Renal cortical epithelial cell (primary cell): ENCODE measurements at places on chromosomes 2 and 18. TPM values are rescaled to one million over a fixed set of nuclear protein-coding genes. Genes with fewer than 3 reads are reported as not detected.
A peak's percentile ranks its signal among the peaks of the same experiment; 100 is the strongest.

- peak; percentile 83 for DNase-seq
These were observed 31.0 kb upstream of the SLC3A1 start for GRCh38 chr2:44244135-44244871.

GRCh38 chr18:54086046-54086802, 138.2 kb downstream of the MBD2 start:
- no peak for DNase-seq

DNA sequence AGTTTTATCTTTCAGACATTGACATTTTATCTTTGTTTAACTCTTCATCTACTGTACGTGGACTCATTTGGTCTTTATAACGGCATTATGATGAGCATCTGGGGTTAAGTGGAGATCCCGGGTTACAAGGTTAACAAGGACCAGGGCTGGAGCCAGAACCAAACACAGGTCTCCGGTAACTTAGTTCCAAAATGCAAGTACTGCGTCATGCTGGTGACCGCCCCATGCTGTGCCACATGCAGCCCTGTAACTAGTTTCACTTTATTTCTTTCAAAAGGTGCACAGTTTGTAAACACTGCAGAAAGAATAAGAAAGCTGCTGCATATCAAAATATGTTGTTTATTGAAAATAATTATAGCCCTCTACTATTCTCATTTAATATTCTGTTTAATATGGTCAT, 3.1 kb downstream of the SLC5A7 start:
- DNase-seq: no peak

GRCh38 chr18:26777351-26778053, 88.0 kb downstream of the AQP4 start:
- DNase-seq: no peak

GRCh38 chr2:142495141-142495540, 364.3 kb upstream of the LRP1B start:
- DNase-seq: no peak

- no peak for DNase-seq
These were observed 111.3 kb downstream of the EML6 start for GRCh38 chr2:54834721-54835120.

DNA sequence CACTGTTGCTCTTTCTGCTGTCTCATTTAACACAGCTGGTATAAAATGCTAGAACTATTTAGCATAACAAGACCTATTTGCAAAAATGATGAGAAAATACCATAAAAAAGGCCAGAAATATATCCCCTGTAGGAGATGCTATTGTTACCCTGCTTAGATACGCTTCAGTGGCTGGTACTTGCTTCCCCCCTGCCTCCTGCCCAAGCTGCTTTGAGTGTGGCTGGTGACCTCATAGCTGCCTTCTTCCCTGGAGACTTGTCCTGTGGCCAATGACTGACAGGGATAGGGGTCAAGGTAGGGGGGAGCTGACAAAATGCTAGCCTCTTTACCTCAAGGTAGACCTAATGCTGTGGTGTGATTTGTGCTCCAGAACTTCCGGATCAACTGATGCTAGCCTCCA, 150.2 kb upstream of the ZEB2 start:
- DNase-seq: no peak

DNA sequence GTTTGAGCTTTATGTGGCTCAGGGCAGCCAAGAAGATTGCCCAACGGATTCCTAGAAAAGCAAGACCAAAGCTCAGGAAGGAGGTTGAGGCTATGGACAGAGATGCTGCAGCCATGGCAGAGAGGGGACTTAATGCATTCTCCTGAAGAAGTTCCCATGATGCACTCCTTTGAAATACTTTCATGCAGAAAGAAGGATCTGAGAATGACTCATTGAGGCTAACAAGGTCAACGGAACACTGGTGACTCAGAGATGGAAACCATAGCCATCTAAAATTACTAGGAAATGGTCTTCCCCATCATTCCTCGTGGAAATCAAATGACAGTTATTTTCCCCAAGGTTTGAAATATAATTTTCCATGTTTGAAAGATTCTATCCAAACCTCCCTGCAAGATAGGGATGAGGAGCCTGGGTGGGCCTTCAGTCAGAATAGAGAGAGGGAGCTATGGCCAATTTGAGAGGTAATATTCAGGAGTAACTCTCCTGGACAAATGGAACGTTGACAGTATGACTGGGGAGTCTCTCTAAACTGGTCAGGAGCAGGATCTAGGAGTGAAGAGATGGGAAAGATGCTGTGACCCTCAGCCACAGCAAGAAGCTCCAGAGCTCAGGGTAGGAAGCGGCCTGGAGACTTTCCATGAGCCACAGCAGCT, 63.0 kb downstream of the REEP1 start:
- peak; percentile 92 for DNase-seq

ASIC4 gene
- not detected in 2 replicates for total RNA-seq

RNF144A gene
- 1.8 and 2.6 TPM in 2 replicates for total RNA-seq

DNA sequence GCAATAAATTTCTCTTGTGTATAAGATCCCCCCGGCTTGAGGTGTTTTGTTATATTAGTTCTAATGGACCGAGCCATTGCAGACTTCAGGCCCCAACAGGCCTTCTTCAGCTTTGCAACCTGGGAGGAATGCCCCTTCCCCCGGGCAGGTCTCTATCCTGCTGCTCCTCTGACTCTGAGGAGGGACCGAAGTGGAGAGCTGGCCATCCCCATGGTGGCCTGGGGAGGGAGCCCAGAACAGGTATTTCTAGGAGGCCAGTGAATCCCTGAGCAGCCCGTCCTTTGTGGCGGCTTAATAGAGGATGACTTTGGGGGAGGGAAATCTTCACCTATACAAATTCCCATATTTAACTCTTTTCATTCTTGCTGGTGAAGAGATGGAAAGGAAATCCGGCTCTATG, 715.8 kb upstream of the SOX11 start:
- DNase-seq: no peak

DNA sequence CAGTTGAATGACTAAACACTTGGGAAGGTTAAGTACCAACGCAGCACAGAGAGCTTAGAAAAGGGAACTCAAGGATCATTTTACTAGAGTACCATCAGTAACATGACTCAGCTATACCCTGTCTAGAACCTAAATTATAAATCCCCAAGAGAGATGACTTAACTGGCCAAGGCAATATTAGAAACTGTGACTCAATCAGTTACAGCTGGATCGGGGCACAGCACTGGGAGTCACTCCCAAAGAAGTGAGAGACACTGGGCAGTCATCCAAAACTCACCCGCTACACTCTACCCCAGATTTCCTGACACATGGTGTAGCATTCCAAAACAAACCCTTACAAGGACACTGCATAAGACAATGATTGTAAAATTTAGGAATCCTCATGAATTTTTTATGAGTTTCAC, 17.7 kb downstream of the IWS1 start:
- peak; percentile 97 for DNase-seq

- DNase-seq: peak; percentile 77
These were observed 95.6 kb upstream of the PDE1A start for GRCh38 chr2:182522405-182522896.

DNA sequence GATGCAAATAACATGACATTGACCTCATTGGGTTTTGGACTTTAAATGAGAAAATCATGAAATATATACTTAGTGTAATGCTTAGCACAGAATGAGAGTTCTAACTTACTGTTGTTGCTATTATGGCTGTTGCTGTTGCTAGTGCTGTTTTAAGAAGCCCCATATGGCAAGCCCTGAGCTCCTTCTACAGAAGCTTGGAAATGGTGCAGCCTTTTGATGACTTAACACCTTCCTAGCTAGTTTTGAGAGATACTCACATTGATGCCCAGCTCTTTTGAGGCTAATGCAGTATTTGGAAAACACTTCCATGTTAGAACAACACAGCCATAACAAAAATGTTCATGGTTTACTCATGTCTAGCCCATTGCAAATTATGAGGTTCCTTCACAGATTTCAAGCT, 30.9 kb downstream of the OSR1 start:
- no peak for DNase-seq

DNA sequence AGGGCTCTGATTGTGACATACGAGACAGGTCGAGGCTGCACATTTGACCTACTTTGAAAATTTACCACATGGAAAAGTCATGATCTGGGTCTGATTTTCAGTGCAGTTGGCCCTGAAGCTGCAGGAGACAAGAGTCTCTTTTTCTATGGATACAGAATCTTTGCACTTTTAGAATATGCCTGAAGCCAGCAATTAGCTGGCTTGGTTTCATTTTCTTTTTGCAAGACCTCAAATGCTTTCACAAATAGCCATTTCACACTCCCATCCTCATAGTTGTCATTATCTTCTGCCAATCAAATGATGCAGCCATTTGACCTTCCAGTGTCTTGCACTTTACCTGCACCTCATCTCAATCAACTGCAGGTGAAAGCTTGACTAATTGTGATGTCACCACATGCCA, 59.0 kb downstream of the GPR39 start:
- no peak for DNase-seq

DNA sequence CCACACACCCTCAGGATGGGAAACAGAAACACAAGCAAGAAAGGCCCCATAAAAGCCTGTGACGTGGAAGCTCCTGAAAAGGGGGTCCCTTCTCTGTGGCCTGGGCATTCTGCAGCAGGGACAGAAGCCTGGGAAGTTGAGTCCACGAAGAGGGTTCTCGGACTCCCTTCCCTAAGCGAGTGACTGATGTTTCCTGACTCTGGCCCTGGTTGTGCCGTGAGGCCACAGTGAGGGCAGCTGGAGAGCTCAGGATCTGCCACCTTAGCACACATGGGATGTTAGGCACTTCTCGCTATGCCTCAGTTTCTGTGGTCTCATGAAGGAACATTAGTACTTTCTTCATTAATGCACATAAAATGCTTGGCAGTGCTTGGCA, 87.2 kb upstream of the ZFP36L2 start:
- no peak for DNase-seq

GRCh38 chr2:223920109-223920508, 25.0 kb downstream of the WDFY1 start:
- no peak for DNase-seq

DNA sequence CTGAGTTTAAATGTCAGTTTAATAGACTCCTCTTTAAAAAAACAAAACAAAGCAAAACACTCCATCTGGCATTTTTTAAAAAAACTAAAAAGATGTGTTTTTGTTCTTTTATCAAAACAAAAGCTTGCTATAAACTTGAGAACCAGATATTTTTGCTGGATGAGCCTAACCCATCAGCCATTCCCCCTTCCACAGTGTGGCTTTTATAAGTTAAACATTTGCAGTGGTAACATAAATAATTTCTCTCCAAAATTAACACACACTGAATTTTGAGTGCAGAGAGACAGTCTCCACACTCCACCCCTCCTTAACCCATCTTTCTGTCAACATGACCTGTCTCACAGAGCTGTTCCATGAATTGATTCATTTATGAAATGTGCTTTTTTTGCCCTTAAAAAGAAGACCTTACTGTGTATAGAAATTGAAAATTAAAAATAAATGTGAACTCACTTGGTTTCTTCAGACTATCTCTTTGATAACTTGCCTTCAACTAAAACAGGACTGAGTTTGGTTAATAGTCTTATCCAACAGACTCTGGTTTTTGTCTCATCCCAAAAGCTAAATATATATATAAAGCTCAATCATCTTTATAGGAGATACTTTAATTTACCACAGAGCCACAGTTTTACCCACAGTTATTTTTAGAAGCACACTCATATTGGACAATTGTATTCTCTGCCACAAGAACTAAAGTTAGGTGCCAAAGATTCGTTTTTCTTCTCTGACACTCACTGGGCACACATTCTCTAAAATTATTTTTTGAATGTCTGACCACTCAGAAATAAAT, 64.8 kb upstream of the STK39 start:
- no peak for DNase-seq

DNA sequence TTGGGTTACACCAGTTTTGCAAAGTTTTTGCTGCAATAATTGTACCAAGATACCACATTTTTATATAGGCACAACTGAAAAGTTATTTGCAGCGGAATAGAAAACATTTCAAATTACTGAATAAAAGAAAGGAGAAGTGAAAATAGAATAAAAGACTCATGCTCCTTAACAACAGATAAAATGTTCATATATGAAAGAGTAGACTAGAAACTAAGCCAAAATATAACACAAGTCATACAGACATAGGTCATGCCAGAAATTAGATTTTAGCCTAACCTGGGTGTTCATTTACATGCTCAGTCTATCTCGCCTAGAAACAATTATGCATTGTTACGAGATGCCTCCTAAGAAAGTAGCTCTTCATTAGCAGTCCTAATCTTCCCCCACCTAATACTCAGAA, 16.4 kb upstream of the MAP3K20 start:
- DNase-seq: no peak

GRCh38 chr2:222738809-222739208, 67.4 kb downstream of the MOGAT1 start:
- no peak for DNase-seq

GRCh38 chr2:181954538-181954883, 31.1 kb upstream of the PPP1R1C start:
- no peak for DNase-seq

GPR45 gene
- total RNA-seq: not detected in 2 replicates

DNA sequence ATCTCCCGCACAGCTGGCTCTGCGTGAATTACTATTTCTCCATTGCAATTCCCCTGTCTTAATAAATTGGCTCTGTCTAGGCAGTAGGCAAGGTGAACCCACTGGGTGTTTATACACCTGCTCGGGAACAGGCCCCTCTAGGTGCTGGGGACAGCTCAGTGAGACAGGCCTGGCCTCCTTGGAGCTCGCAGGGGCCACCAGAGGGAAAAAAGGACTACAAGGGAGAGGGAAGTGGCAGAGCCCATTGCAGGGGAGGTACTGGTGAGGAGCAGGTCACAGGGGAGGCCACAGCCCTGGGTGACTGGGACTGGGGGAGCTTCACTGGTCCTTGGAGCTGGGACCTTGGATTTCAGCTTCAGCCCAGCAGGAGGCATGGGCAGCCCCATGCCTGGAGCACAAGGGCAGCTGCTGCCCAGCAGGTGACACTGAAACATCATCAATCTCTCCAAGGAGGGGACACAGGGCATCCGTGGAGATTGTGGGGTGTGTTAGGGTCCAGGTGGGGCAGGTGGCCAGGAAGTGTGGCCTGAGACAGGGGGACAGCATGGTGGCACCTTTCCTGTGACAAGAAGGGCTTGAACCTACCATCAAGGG, 31.2 kb downstream of the NGEF start:
- DNase-seq: no peak

GRCh38 chr2:219020604-219021365, 20.5 kb downstream of the CFAP65 start:
- no peak for DNase-seq

SOX11 gene
- total RNA-seq: under 0.01 and 0.05 TPM in 2 replicates

SIX3 gene
- total RNA-seq: not detected in 2 replicates

- no peak for DNase-seq
These were observed 3.9 kb downstream of the KCTD1 start for GRCh38 chr18:26544451-26544850.

LOXL3 gene
- total RNA-seq: 1.0 and 1.1 TPM in 2 replicates

ARL5A gene
- 85.4 and 97.2 TPM in 2 replicates for total RNA-seq

DNA sequence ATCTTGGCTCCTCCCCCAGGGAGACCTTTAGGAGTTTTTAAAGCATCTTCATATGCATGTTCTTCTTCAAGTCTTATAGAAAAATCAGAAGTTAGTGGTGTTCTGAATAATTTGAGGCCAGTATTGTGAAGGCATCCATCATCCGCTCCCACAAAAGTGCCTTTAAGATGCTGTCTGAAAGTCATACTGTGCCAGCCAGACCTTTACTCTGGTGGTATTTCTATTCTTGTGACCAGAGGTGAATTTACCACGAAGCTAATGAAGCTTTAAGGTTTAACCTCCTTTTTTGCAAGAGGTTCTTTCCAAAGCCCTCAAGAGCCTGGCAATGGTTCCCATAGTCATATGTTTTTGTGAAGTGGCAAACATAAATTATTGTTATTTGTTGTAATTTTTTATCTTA, 54.3 kb downstream of the SLC40A1 start:
- no peak for DNase-seq

ATP8B1 gene
- 27.1 and 48.8 TPM in 2 replicates for total RNA-seq

GRCh38 chr2:39411181-39411944, 25.7 kb downstream of the MAP4K3 start:
- DNase-seq: peak; percentile 97

INPP5D gene
- 1.2 and 9.7 TPM in 2 replicates for total RNA-seq

CFAP53 gene
- 0.35 and 2.2 TPM in 2 replicates for total RNA-seq

MAPK4 gene
- total RNA-seq: 1.6 TPM in 1 of 2 replicates, not detected in the other
